SK-N-MC (cell line): ENCODE measurements at places on chromosomes 16 and 17.

DNA sequence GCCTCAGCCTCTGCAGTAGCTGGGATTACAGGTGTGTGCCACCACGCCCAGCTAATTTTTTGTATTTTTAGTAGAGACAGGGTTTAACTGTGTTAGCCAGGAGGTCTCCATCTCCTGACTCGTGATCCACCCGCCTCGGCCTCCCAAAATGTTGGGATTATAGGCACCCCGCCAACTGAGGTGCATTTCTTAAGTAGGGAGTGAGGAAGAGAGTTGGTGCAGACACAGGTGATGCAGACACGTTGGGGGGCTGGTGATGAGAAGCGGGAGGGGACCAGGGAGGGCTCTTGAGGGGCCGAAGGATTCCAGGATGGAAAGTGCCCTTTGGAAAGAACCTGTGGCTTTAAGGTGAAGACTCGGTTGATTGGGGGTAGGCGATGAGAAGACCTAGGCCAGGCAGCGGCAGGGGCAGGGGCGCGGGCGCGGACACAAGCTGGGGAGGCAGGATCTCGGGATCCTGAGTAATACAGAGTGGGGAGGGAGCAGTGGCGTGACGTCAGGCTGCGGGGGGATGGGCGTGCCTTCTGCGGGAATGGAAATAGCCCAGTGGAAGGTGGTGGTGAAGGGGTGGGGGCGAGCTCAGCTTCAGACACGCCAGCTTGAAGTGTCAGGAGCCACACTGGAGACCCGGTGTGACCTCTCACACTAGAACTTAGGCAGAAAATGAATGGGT is 2.5 kb upstream of the ATP6V0C start:
- no peak for DNase-seq

DNA sequence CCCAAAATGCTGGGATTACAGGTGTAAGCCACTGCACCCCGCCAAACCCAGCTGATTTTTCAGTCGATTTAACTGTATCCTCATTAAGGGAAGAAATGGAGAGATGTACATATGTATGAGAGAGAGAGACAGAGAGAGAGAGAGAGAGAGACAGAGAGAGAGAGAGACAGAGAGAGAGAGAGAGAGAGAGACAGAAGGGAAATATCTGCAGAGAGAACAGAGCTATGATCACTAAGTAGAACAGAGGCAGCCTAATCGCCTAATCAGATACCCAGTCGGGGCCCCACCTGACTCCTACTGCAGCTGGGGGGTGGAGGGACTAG is 70.0 kb downstream of the RBBP6 start:
- DNase-seq = no peak

DNA sequence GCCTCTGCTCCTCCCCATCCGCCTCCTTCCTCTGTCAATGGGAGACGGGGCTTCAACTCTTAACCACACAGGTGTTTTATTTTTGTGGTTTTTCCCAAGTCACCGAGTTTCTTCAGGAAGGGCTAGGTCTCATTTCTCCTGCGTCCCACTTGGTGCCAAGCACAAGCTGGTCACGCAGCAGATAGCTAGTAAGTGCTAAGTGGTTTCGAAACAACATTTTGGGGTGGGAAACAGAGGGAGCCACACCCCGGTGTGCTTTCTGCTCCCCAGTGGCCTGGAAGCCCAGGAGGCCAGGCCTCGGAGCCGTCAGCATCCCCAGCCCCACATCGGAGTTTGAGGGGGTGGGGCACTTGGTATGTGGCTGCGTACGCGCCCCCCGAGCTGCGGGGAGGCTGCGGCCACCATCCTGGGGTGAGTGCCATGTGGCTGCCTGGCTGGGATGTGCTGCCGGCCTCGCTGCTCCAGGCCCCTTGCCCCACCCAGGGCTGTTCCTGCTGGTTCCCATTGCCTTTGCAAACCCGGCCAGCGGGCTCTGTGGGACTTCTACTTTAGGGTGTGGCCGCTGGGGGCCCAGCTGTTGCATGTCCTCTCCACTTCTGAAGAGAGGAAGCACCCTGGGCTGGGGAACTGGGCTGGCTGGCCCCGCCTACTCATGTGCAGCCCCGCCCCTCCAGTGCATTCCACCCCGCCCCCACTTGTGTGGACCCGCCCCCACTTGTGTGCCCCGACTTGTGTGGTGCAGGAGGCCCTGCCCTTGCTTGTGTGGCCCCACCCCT is 55.6 kb downstream of the BAIAP2 start:
- DNase-seq = no peak

DNA sequence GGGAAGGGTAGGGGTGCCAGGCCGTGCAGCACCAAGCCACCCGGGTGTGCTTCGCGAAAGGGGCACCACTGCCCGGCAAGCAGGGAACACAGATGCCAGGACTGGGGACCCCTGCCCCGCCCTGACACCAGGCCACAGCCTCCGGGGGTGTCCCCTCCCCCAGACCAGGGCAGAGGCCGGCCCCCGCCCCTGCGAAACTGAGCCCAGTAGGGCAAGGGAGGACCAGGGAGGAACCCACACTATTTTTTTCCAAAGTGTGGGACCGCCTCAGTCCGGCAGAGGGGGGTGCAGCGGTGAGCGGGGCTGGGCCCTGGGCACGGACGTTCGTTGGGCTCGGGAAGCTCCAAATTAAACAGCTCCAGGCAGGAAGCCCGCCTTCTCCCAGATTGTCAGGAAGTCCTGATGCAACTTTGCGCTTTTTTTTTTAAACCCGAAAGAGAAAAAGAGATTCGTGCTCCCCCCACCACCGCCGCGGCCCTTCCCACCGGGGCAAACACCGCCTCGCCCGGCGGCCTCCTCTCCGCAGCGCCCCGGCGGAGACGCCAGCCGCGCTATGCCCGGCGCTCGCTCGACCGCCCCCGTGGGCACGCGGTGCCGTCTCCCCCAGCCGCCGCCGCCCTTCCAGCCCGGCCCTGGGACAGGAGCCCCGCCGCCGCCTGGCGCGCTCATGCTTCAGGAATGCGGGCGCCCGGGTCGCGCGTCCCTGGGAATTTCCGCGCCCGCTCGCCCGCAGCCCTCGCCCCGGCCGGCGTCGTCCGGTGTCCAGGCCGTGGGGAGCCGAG is 755 bp downstream of the PIEZO1 start:
- DNase-seq = no peak

DNA sequence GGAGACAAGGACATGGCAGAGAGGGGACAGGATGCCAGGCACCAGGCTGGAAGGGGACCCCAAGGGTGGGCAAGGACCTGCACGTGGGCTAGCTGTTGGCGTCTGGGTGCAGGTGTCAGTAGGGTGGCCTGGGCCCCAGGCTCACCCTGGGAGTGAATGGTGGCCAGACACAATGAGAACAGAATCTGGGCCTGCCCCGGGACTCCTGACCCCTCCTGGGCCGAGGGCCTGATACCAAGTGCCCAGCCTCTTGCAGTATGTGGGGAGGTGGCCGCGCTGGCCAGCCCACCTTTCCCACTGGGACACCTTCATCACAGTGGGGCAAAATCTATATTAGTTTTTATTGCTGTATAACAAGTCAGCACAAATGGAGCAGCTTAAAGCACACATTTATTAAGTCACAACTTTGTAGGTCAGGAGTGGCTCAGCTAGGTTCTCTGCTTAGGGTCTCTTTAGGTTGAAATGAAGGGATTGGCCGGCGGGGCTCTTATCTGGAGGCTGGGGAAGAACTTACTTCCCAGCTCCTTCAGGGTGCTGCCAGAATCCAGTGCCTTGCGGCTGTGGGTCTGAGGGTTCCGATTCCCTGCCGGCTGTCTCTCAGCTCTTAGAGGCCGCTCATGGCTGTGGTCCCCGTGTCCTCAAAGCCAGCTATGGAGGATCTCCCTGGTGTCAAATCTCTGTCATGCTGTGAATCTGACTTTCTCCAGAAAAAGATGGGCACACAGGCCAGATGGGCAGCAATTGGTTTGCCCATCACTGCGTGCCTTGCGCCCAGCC is 3.6 kb downstream of the PRSS33 start:
- DNase-seq = no peak

DNA sequence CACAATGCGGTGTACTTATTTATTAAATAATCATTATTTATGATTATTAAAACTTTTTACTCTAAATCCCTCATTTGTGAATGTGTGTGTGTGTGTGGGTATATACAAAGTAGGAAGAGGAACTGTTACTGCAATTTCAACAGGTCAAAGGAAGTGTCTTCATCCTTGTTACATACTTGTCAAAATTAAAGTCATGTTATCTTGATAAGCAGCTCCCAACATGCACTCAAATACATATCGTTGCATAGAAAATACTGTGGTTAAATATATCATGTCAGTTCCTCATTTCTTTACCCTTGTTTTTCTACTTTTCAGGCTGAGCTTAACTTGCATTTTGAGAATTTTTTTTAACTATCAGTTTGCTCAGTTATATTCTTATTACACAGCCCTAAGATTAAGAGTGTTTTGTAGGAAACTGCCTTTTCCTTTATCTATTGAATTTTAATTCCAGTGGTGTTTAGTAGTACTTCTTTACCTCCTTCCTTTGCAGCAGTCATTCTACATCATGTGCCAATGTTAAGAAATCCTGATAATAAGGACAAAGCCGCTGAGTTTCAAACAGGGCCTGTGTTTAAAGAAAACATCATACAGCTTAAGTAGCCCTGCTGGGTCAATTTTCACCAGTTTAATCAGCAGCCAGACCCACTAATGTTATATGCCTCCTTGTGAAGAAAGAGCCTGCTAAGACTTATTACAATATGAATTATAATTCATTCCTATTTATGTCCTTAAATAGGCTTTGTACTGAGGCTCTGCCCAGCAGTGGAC is 7.2 kb downstream of the EFCAB5 start:
- no peak for DNase-seq

- no peak for DNase-seq
Observed at GRCh38 chr17:2684549-2684948, 27.0 kb downstream of the CLUH start.

DNA sequence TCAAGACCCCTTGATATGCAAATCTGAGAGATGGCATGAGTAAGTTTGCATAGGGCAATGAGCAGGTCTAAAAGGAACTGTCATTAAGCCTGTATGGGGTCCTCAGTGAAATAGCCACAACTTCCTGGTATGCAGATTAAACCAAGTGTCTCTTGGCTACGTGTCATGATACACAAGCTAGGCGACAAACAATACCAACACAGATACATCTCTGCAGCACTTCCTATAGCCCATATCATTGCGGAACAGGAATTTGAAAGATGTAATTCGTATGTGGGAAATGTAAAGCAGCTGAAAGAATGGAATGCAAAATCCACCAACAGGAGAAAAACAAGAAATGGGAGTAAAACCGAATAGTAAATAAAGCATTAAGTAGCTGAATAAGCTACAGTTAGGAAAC is 12.9 kb downstream of the PRSS22 start:
- no peak for DNase-seq

DNA sequence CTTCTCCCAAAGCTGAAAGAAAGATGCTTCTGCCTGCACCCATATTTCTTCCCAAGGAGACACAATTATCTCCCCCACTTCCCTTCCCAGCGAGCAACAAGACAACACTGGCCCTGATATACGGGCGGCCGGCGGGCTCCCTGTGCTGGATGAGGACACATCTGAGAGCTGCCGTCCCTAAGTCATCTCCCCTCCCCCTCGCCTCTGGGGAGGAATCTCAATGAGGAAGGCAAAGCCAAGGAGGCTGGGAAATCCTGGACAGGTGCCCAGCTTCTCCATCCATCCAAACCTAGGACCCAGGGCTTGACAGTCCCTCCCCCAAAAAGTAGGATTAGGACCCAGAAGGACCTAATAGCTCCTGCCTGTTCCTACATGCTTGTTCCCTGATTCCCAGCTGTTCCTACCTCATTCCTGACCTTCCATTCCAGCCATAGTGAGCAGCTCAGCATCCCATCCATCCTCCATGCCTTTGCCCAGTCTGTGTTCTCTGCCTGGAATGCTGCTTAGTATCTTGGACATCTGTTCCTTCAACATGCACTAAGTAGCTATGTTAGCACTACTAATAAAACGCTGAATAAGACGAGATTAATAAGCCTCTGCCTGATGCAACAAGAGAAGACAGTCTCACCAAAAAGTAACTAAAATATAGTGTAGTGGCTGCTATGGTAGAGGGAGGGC is 167.9 kb downstream of the CCT6B start:
- DNase-seq = no peak

DNA sequence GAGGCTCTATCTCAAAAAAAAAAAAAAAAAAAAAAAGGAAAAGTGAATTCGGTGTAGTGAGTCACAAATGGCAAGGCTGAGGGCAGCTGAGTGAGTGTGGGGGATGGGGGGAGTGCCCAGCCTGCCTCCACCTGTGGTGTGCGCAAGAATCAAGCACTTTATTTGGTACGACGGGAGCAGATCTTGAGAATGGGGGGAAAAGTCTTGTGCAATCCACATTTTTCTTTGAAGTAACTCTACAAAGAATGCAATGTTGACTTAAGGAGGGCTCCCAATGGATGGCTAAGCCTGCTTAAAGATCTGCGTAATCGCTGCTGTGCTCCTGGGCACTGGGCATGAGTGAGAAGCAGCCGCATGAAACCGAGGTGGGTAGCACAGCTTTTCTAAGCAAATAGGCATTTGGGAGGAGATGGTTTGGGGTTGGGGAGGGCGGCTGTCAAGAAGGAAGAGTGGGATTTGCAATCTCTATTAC is 28.2 kb downstream of the ATP2C2 start:
- DNase-seq = no peak

DNA sequence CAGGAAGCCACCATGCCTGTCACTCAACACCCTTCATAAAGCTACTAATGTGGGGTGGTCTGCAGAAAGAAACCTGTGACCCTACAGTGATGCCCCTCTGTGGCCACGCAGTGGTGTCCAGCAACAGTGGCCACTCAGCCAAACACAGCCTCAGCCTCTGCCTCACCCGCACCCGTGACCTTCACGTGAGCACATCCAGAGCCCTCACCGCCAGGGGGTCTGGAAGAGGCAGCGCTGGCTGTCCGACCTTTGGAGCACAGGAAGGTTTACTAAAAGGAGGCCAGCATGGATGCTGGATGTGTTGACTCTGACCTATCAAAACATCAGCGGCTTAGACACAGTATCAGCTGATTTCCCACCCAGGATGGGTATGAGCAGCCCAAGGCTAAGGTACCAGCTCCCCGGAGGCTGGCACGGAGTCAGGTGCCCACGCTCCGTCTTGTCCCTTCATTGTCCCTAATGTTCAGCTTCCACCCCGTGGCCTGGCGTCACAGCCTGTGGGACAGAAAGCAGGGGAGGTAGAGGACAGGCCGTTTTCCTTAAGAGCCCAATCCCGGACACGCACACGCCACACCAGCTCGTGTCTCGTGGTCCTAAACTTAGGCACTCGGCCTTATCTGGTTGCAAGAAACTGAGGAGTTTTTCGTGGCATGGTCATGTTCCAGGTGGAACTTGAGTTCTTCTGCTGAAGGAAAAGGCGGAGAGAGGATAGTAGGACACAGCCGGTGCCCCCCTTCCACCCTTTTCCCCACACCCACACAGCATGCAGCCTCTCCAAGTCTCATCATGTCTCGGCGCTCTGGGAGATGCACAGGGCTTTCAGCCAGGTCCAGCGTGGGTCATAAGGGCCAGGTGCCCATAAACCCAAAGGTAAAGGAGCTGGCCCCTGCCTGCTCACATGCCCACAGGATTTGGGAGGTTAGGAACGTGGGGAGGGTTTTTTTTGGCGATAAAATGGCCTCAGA is 49.7 kb upstream of the ENDOV start:
- DNase-seq = no peak
